ENCODE measurements at places on chromosomes 7 and 10.
A peak's percentile ranks its signal among the peaks of the same experiment; 100 is the strongest.

- DNase-seq, result peak; percentile 27
These were observed 559 bp downstream of the DBF4 start for GRCh38 chr7:87876869-87877234.

- DNase-seq, result no peak
These were observed 57.1 kb upstream of the ANKRD1 start for GRCh38 chr10:90977855-90978486.

- DNase-seq, result no peak
These were observed 590.9 kb upstream of the MGMT start for GRCh38 chr10:128875956-128876736.

- DNase-seq, result peak; percentile 1
These were observed 45.4 kb downstream of the SLC13A1 start for GRCh38 chr7:123154231-123154860.

- DNase-seq, result no peak
These were observed 63.7 kb downstream of the PRKCQ start for GRCh38 chr10:6516281-6516928.

DNA sequence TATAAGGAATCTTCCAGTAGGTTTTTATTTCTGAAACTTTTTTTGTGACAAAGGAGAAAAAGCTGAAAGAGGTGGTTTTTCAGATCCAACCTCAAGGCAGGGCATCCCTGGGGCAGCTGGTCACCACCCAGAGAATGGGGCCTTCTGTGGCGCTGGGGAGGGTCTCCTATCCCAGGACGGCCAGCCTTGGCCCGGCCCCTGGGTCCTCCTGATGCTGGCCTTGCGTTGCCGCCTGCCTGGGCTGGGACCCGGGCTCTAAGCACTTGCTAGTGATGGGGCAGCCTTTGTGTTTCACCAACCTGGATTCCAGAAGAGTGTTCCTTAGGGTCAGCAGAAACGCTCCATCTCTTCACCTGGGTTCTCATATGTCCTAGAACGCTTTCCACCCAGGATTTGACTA is 16.3 kb downstream of the SHH start:
- DNase-seq, result no peak

- DNase-seq, result peak; percentile 9
These were observed 513 bp downstream of the TMEM178B start for GRCh38 chr7:141074162-141074991.

GRCh38 chr7:159068893-159069448 is 75.7 kb downstream of the VIPR2 start:
- no peak for DNase-seq

DNA sequence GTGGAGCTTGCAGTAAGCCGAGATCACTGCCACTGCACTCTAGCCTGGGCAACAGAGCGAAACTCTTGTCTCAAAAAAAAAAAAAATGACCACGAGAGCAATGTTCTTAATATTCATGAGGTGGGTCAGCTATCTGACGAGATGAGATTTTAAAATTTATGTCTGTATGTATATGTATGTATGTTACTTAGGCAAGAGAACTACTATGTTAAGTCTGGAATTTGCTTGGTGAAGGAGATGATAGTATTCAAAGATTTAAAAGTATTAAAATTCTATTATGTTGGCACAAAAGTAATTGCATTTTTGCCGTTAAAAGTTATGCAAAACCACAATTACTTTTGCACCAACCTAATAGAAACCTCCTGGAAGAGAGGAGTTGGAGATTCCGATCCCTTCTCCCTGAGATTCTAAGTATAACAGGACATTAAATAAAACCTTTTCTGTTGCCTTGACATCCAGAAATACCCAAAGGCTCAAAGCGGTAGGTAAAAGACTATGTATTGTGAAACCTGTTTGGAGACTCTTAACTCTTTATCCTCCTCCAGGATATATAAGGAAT is 114.3 kb upstream of the TNS3 start:
- DNase-seq, result no peak

DNA sequence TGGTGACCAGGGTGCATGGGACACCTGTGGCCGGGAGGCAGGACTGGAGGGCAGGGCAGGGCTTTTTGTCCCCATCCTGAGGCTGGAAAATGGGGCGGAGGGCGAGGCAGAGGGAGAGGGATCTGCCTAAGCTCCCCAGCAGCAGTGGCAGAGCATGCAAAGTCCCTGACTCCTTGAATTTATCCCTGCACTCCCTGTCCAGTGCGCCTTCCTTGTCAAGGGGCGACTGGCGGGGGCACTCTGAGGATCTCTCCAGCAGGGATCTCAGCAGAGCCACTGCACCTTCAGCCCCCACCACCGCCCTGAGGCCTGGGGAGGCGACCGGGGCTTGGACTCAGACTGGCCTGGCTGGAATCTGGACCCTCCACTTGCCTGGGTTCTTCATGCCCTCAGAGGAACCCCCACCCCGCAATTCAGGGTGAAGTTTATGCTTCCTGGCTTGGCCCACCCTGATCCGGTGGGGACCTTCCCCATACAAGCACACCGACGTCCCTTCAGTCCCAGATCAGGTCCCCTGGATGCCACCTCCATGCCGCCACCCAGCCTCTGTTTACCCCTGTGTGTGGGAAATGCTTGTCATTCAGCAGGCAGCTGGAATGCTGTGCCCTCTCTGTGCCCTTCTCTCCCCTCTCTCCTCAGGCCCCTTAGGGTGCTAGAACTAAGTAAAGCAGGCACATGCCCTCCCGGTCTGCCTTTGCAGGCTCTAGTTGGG is 46.3 kb downstream of the CDH23 start:
- no peak for DNase-seq

DNA sequence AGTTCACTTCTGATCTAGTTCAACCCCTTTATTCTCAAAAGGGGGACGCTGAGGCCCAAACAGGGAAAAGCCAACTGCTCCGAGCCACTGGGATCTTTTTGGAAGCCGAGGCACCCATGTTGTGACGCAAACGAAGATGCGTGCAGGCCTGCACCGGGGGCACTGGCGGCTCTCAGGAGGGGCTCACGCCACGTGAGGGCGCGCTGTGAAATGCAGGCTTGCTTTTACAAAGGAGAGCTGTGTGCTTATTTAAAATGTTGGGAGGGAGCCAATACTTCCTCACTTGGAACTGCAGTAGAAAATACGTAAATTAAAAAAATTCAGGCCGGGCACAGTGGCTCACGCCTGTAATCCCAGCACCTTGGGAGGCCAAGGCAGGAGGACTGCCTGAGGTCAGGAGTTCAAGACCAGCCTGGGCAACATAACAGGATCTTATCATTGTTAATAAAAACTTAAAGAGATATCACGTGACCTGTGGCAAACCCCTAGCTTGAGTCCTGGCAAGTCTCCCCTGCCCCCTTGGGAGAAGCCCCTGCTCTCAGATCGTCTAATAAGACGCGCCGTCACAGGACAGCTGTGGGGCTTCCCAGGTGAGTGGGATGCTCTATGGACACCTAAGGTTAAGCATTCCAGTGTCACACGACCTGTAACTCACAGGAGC is 16.3 kb downstream of the BRI3 start:
- no peak for DNase-seq

DNA sequence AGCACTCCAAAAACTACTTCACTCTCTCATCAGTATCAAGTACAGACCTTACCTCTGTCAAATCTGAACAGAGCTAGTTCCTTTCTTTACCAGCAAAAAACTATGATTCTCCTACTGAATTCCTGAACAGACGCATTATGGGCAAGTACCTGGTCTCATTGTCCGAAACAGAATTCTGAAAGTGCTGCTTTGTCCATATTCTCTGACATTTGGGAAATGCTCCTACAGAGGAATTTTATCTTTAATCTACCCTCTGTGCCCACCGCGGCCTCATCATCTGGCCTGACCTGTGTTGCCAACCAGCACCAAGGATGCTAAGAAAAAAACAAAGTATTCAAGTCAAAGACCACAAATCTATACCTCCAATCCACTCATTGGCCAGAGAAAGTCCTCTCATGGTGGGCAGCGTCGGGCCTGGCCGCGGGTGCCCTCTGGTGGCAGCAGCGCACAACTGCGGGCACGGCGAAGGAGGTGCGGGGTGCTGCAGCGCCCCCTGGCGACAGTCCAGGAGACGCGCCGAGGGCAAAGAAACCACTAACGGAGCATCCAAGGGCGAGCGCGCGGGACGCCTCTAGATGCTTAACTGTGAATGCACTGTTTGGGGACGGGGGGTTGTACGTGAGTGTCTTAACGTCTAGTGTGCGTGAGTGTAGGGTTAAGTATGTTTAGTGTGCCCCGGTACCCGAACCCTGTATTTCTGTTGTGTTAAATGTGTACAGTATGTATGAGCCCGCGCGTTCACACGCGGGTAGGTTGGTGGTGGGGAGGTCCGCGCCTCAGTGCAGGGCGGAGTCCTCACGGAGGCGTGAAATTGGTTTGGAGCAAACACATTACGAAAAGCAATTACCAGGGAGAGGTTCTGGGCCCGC is 5.0 kb upstream of the GBX1 start:
- peak; percentile 76 for DNase-seq

DNA sequence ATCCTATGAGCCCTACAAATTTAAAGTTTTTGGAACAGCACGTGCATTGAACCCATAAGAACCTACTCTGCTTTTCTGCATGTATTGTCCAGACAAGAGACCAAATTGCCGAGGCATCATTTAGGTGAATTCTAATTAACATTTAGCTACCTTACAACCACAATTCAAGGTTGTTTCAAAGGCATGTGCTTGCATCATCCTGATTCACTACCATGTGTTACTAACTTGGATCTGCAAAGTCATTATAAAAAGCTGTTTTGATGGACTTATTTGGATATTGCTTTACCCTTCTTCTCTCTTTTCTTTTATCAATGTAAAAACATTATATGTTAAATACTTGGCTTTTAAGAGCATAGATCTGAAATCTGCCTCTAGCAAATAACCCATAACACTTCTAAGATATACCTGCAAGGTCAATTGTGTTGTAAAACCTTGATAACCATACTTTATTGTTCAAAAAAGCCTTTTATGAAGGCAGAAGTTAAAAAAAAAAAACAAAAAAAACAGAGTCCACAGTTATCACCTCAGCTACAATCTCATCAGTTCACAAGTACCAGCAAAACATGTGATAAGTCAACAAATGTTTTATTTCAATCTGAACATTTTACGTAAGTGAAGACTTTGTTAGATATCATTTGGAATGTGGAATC is 51.9 kb downstream of the CFTR start:
- DNase-seq, result no peak

- DNase-seq, result peak; percentile 13
These were observed at the start of gene JMJD1C for GRCh38 chr10:63465293-63466143. JMJD1C (minus strand) TSS chr10:63465977; CDS start chr10:63465662, 315 bp downstream.

- DNase-seq, result no peak
These were observed 41.7 kb downstream of the ZWINT start for GRCh38 chr10:56319386-56319785.

- no peak for DNase-seq
These were observed 207.5 kb upstream of the GNAI1 start for GRCh38 chr7:79927116-79927515.

DNA sequence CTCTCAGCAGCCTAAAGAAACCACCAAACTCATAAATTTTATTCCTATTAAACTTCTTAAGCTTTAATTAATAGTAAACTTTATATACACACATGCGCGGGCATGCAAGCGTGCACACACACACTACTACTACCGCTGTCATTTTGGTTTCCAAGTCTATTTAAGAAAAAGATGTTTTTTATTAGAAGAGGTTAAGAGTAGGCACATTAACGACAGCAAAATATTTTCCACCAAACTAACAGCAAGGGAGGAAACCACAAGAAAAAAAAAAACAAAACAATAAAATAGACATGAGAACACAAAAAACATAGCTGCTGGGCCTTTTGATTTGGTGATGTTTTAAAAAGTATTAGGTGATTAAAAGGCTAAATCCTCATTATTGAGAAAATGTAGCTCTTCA is 28.6 kb downstream of the RTKN2 start:
- DNase-seq, result no peak

GRCh38 chr10:32985775-32986350 is 27.8 kb upstream of the ITGB1 start:
- no peak for DNase-seq

GRCh38 chr10:110363572-110364411 is 59.1 kb upstream of the SMNDC1 start:
- no peak for DNase-seq

DNA sequence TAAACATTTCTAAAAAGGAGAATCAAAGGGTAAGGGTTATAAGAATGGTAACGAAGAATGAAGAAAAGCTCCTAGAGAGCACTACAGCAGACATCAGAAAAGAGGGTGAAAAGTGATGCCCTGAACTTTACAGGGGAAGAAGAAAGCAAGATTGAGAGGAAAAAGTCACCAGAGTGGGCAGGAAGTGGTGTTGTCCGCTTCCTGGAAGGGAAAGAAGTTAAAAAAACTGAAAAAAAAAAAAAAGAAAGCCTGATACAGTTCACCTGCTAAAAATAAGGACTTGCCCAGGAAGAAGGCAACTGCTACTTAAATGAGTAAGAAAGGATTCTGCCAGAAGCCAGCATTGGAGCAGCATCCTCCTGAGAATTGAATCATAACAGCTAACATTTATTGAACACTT is 330.1 kb upstream of the PHF14 start:
- no peak for DNase-seq

DNA sequence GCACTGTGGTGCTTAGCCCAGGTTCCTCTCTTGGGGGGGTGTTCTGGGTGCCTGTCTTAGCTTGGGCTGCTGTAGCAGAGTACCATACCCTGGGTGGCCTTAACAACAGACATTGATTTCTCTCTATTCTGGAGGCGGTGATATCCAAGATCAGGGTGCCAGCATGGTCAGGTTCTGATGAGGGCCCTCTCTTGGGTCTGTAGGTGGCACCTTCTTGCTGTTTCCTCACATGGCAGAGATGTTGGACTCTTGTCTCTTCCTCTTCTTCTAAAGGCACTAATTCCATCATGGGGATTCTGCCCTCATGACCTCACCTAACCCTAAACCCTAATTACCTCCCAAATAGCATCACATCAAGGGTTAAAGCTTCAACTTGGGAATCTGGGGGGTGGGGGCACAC is 19.9 kb upstream of the CRHR2 start:
- DNase-seq, result no peak

DNA sequence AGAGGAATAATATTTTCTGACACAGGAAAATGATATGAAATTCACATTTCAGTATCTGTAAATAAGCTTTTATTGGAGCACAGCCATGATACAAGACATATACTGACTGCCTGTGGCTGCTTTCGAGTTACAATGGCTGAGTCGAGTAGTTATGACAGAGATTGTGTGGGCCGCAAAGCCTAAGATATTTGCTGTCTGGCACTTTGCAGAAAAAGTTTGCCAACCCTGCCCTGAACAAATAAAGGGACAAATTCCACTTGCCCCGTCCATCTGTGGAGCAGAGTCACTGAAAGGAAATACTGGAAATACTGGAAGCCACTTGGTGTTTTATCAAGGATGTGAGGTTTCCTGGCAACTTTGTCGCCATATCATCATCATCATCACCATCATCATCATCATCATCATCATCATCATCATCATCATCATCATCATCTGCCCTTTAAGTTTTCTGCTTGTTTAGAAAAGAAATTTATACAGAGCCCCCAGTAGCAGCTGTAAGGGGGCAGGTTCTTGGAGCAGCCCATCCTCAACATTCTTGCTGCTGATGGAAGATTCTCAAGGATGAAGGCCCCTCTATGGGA is 85.8 kb downstream of the TCF7L2 start:
- DNase-seq, result no peak

GRCh38 chr10:123786896-123787295 is 104.7 kb downstream of the CPXM2 start:
- DNase-seq, result no peak

Measured in stimulated activated CD4-positive, alpha-beta T cell treated with anti-CD3 and anti-CD28 coated beads, Interleukin-1b, Interleukin-23, amount 100 ng/mL, for 24 hours (primary cell).